Stomach (tissue), 19 donors: ENCODE measurements at places on chromosomes 5 and 9.

DNA sequence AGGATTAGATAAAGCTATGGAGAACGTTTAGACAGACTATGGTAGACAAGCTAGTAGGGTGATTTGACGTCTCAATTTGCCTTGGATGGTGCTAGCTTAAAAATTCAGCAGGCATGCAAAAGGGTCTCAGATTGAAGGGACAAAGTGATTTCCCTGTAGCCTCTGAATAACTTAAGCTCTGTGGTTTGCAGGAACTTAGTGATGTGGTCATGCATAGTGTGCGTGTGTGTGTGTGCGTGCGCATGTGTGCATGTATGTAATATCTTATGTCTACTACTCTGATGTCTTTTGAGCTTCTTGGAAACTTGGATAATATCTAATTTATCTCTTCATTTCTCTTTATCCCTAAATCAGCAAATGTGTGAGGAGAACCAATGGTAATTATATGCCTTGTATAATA is 183.6 kb upstream of the TNC start:
- no peak for DNase-seq

- DNase-seq = peak; percentile 38
Measured at GRCh38 chr5:108642170-108642906, 105.4 kb upstream of the FER start.

- DNase-seq = no peak
Measured at GRCh38 chr5:195401-196160, 4.3 kb downstream of the LRRC14B start.

- DNase-seq = peak; percentile 19
Measured at GRCh38 chr5:177269232-177269895, 34.2 kb downstream of the RAB24 start.

DNA sequence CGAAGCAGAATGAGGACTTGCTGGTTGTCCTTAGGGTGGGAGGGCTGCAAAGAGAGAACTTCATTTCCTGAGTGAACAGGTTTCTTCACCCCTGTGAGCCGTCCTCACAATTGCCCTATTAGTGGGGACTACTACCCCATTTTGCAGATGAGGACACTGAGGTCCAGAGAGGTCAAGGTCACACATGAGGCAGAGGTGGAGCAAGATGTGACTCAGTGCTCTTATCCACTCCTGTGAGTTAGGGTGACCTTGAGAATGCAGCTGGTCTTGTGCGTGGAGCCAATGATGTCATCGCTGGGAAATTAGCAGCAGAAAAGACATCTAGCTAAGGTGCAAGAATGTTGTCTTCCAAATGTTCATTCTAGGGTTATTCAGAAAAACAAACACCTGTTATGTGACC is 26.9 kb downstream of the GPRIN1 start:
- DNase-seq = no peak

- DNase-seq = no peak
Measured at GRCh38 chr5:124986667-124987066, 240.2 kb upstream of the ZNF608 start.

- DNase-seq = no peak
Measured at GRCh38 chr9:135525241-135526088, 4.2 kb downstream of the LCN1 start.

GRCh38 chr5:69364850-69365249 is 4.5 kb downstream of the AK6 start:
- DNase-seq = no peak

DNA sequence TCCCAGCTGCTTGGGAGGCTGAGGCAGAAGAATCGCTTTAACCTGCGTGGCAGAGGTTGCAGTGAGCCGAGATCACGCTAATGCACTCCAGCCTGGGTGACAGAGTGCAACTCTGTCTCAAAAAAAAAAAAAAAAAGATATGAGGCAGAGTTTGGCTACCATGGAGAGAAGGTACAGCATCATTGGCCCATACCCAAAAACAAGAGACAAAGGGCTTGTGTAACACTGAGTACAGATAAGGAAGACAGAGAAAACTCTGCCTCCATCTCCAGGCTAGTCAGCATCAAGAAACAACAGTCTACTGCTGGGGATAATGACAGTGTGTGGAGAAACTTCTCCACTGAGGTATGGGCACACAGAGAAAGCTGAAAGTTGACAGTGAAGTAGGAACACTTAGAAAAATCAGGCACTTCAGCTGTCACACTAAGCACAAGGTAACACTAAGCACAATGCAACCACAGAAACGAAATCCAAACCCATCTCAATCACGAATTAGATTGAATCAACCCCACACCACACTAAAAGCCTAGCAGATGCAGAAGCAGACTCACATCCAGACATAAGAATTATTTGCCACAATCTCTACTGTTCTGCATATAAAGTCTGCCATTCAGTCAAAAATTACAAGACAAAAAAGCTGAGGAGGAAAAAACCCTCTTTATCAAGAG is 10.5 kb downstream of the PJA2 start:
- DNase-seq = no peak

GRCh38 chr9:127388037-127388855 is 8.7 kb upstream of the SLC2A8 start:
- no peak for DNase-seq

GRCh38 chr9:5879419-5880181 is 11.1 kb upstream of the MLANA start:
- no peak for DNase-seq

DNA sequence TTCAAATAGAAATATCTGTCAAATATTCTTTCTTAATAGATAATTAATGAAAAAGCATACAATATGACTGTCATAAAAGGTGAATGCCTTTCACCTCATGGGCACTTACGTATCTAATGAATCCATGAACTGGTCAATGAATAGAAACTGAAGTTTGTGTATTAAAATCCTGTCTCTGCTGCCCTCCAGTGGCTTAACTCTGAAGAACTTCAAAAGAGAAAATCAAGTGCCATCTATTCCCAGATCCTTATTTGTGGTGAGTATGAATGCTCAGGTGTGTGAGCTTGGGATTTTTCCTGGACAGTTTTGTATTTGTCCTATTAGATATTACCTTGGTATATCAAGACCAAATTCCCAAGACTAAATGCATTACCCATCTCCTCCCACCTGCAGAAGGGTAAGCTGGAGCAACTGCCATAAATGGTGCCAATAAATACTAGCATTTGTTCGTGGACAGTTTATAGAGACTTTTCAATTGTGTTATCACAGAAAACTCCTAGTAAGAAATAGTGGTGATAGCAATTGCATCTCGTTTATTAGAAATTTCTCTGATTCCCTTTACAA is 44.0 kb upstream of the SVEP1 start:
- peak; percentile 83 for DNase-seq

DNA sequence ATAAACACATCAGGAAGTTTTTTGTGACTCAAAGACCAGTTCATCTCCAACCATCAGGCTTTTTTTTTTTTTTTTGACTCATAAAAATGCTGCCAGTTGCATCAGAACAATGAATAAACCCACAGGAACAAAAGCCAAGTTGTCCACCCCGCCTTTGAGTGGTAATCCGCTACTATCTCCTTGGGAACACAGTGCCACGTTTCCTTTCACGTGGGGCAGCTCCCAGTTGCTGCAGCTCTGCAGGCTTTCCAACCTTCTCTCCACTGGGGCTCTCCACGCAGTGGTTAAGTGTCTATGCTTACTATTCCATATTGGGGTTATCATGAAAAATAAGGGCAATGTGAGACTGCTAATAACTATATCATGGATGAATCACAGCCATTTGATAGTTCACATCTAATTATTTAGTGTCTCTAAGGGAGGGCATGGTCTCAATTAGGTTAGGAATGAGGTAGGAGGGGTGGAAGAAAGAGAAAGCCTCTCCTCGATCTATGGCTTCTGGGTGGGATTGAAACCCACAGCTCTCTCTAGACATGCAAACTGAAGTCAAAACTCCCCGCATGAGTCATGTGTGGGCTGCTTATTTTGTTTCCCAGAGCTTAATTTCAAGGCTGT is 55.8 kb upstream of the ACTBL2 start:
- no peak for DNase-seq

DNA sequence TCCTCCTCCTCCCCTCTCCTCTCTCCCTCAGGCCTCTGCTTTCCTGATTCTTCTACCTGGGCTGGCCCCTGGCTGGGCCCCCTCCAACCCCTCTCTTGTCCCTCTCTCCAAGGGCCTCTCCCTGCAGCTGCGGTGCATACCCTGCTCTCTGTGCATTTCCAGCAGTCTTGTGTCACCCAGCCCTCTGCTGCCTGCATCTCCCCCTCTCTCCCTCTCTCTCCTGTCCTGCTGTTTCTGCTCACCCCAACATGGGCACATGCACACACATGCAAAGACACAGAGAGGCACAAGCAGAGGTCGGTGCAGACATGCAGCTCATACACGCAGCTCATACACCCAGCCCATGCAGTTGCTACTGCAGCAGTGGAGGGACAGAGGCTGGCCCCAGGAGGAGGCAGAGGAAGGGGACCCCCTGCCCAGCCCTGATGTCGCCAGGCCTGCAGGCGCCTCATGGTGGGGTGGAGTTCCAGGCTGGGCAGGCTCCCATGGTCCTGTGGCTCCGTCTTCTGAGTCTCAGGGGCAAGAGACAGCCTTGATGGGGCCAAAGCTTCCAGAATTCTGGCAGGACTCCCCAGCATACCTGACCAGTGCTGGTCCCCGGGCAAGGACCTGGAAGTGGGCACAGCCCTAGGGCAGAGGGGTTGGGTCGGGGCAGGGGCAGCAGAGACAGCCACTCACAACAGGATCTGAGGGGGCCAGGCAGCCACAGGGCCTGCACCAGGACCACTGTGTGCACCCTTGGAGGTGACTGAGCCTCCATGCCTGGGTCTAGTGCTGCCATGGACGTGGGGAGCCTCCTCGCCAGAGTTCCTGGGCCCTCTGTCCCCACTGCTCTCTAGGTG is 216.9 kb downstream of the C9orf50 start:
- DNase-seq = no peak

- DNase-seq = no peak
Measured at GRCh38 chr5:92468295-92468694, 1085.2 kb upstream of the ARRDC3 start.

DNA sequence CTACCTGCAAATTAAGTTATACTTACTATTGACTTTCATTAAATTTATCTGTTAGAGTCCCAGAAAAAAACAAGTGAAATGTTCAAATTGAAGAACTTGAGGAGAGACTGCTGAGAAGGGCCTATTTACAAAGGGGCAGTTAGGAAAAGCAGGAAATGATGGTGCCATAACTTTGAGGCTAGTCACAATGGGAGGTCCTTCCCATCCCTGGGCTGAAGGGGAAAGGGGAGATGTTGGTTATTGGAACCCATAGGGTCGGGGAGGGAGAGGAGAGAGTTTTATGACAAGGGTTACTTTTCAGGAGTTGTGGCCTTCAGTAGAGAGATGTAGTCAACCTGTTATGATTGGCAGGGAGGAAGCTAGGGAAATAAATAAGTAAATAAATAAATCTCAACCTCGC is 169.1 kb downstream of the DMRT2 start:
- no peak for DNase-seq

- no peak for DNase-seq
Measured at GRCh38 chr5:35131723-35132122, 84.0 kb upstream of the AGXT2 start.

- no peak for DNase-seq
Measured at GRCh38 chr5:94240596-94240992, 377.8 kb downstream of the KIAA0825 start.

DNA sequence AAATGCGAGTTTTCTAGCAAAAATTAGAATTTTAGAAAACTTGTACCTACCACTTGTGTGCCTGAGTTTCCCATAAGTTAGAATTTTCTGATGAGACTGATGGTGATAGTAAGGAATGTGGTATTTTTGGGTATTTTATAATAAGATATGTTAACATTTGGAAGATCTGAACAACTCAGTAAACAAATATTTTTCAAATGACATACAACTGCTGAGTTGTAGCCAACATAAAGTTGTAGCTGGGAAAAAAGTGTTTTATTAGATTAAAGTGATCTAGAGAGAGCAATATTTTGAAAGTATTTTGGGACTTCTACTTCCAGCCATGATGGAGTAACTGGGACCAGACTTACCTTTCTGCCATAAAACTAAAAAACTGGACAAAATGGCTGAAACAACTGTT is 37.9 kb downstream of the GEMIN5 start:
- no peak for DNase-seq

DNA sequence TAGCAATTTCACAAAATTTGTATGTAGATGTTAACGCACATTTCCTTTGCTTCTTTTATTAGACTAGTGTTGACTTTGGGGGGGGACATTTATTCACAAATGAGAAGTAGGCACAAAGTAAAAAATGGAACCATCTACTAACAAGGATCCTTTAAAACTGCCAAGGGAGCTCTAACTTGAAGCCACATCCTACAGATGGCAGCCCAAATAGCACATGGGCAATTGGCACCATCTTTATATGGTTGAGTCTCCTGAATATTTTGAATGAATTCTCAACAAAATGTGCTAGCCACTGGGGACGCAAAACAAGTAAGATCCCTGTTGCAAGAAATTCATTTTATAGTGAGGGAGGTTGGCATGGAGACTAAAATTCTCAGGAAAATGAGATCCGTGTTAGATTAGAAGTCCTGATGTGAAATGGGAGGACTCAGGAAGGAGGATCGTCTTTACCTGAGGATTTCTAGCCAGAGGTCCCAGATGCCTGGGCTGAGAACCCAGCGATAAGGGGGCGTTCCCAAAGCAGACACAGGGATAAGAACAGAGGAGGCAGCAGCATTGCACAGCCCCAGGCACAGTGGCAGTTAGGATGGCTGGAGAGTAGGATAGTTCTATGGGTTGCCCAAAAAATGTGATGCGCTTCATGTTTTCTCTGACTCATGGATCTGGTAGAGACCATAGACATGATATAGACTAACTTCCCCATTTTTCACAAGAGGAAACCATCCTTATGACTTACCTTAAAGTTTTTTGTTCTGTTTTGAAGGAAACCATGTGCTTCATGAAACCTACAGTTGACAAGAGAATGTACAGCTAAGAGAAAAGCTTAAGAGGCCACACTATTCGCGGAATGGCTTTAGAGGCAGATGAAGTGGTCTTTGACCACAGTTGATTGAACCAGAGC is 37.4 kb downstream of the C9orf152 start:
- no peak for DNase-seq

GRCh38 chr9:86200599-86201162 is 58.8 kb downstream of the C9orf153 start:
- no peak for DNase-seq

GRCh38 chr5:36438765-36439561 is 137.3 kb upstream of the RANBP3L start:
- no peak for DNase-seq

DNA sequence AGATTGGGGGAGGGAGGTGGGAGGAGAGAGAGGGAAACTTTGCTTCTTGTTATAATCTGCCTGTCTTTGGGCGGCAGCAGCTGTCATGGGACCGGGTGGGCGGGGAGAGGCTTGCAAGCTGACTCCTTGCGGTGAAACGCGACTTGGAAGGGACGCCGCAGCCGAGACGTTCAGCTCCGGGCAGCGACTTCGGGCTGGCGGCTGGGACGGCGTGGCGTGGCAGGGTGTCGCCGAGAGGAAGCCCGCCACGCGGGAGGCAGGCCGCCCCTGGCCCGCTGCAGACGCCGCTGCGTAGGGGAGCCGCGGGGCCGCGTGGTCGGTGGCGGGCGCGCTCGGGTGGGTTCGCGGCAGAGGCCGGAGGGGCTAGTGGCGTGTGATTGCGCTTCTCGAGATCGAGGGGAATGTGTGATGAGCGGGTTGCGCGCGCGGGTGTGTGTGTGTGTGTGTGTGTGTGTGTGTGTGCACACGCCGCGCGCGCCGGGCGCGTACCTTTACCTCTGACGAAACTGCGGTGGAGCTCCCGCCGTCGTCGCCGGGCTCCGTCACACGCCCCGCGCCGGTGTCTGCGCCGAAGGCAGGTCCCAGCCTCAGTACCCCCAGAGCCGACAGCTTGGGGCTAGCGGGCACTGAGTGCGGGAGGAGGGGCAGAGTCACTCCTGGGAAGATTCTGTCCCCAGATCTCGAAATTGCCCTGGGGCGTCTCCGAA is 1.7 kb downstream of the PPARGC1B start:
- peak; percentile 85 for DNase-seq

- DNase-seq = no peak
Measured at GRCh38 chr9:34254966-34255825, 73.9 kb downstream of the KIF24 start.

- no peak for DNase-seq
Measured at GRCh38 chr5:168530621-168531150, 1.6 kb downstream of the FBLL1 start.
